B cell (primary cell): ENCODE measurements at places on chromosomes 13 and 19. TPM values are rescaled to one million over a fixed set of nuclear protein-coding genes. Genes with fewer than 3 reads are reported as not detected.

DNA sequence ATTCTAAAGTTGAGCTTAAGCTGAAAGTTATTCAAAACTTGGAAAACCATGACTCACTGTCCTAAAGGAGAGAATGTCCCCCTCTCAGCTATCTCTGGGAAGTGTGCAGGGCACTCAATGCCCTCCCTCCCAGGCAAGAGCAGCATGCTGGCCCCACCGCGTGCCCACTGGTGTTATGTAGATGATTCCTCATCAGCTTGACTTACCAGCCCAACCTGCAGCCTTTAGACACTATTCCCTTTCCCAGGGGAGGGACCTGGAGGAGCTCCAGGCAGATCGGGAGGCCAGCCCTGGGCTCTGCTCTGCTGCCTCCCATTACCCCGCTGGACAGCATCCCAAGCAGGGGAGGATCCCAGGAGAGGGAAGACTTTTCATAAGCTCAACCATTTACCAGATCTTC is 124.6 kb downstream of the FGF14 start:
- H3K36me3 ChIP-seq = no peaks in the 10 kb centered on the region
- no peak overlapping the region for H3K4me3 ChIP-seq
- DNase-seq = no peak

- no peak overlapping the region for H3K27ac ChIP-seq
- H3K4me3 ChIP-seq = no peak overlapping the region
- peaks cover 9% of the 10 kb centered on the region for H3K4me1 ChIP-seq
- H3K36me3 ChIP-seq = peaks cover 5% of the 10 kb centered on the region
- no peak for DNase-seq
- no peaks in the 10 kb centered on the region for H3K27me3 ChIP-seq
Measured at GRCh38 chr13:51771418-51772104, 32.4 kb downstream of the DHRS12 start.

- H3K4me3 ChIP-seq = no peak overlapping the region
- H3K27ac ChIP-seq = no peak overlapping the region
- no peaks in the 10 kb centered on the region for H3K4me1 ChIP-seq
- H3K27me3 ChIP-seq = no peaks in the 10 kb centered on the region
- no peak for DNase-seq
Measured at GRCh38 chr13:112188298-112188610, 121.3 kb downstream of the SOX1 start.

DNA sequence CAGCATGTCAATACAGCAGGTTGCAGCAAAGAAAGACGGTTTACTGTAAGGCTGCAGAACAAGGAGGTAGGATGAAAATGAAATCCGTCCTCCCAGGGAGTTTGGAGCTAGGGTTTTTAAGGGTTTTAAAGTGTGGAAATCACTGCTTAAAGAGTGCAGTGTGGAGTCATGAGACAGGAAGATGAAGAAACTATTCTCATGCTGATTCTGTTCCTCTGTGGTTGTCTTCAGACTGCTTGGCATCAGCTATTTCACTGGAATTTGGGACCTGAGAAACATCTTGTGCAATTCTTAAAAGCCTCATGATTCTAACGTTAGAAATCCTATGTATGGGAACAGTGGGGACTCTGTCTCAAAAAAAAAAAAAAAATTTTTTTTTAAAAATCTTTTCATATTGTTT is 11.4 kb downstream of the ZNF331 start:
- no peak overlapping the region for H3K27ac ChIP-seq
- H3K36me3 ChIP-seq = peaks cover 5% of the 10 kb centered on the region
- peaks cover 7% of the 10 kb centered on the region for H3K4me1 ChIP-seq
- H3K27me3 ChIP-seq = no peaks in the 10 kb centered on the region

- peaks cover 82% of the 10 kb centered on the region for H3K36me3 ChIP-seq
- no peak overlapping the region for H3K4me3 ChIP-seq
- no peaks in the 10 kb centered on the region for H3K27me3 ChIP-seq
- H3K4me1 ChIP-seq = no peaks in the 10 kb centered on the region
- H3K27ac ChIP-seq = no peak overlapping the region
Measured at GRCh38 chr19:17205237-17206140, 9.7 kb upstream of the USE1 start.

DNA sequence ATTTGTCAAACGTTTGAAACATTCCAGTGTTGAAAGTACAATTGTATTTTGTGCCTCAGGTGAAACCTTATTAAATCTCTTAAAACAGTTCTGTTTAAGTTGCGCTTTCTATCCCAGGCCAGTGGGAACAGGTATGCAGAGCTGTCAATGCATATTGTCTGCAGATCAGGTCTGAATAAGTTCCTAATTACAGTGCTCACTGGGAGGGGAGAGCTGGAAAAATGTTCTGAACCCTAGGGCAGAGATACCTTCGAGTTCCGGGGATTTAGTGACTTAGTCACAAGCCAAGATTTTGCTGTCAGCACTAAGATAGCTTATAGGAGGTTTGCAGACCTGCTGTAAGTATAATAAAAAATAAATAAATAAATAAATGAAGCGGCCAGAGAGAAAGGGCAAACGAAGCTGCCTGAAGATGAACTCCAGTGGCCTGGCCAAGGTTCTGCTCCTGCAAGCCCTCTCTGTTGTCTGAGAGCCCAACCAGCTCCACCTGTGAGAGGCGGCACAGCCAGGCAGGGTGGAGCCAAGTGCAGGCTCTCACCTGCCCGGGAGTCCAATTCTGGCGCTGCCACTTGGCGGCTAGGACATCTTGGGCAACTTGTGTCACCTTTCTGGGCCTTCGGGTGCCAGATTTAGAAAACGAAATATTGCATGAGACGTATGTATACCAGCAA is 97.9 kb upstream of the SLC7A1 start:
- H3K4me1 ChIP-seq = no peaks in the 10 kb centered on the region
- no peak overlapping the region for H3K27ac ChIP-seq
- H3K27me3 ChIP-seq = peaks cover 7% of the 10 kb centered on the region
- no peak for DNase-seq
- H3K36me3 ChIP-seq = no peaks in the 10 kb centered on the region
- H3K4me3 ChIP-seq = no peak overlapping the region

GRCh38 chr13:22040810-22041364 is 370.0 kb downstream of the FGF9 start:
- DNase-seq = no peak
- H3K36me3 ChIP-seq = no peaks in the 10 kb centered on the region
- no peaks in the 10 kb centered on the region for H3K4me1 ChIP-seq

GRCh38 chr13:71015021-71015420 is 852.0 kb downstream of the DACH1 start:
- no peaks in the 10 kb centered on the region for H3K27me3 ChIP-seq
- no peaks in the 10 kb centered on the region for H3K36me3 ChIP-seq
- H3K4me1 ChIP-seq = no peaks in the 10 kb centered on the region
- DNase-seq = no peak
- H3K27ac ChIP-seq = no peak overlapping the region

- H3K4me1 ChIP-seq = no peaks in the 10 kb centered on the region
- DNase-seq = no peak
- no peaks in the 10 kb centered on the region for H3K36me3 ChIP-seq
- H3K27me3 ChIP-seq = no peaks in the 10 kb centered on the region
- H3K27ac ChIP-seq = no peak overlapping the region
- no peak overlapping the region for H3K4me3 ChIP-seq
Measured at GRCh38 chr13:23618341-23618740, 48.1 kb downstream of the TNFRSF19 start.

GRCh38 chr19:47284324-47284899 is 9.7 kb downstream of the INAFM1 start:
- no peak overlapping the region for H3K4me3 ChIP-seq
- H3K4me1 ChIP-seq = peaks cover 15% of the 10 kb centered on the region
- peak; percentile 82 for DNase-seq
- H3K27ac ChIP-seq = no peak overlapping the region
- H3K36me3 ChIP-seq = no peaks in the 10 kb centered on the region
- H3K27me3 ChIP-seq = no peaks in the 10 kb centered on the region

DNA sequence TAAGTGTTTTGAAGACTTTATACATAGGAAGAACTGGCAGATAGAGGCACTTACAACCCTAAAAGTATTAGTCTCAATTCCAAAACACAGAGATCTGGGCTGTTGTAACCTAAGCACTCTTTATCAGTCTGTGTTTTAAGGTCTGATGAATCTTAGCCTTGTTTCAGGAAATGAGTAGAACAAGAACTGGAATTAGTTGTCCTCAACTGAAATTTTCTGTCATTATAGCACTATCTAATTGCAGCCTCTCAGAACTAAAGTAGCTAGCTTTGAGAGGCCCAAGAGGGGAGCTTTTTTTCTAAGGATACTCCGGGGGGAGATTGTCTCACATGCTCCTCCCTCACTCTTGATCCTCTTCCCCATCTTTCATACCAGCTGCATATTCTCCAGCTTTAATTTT is 13.1 kb downstream of the HNRNPM start:
- DNase-seq = no peak
- no peaks in the 10 kb centered on the region for H3K27me3 ChIP-seq
- no peak overlapping the region for H3K27ac ChIP-seq
- H3K4me3 ChIP-seq = no peak overlapping the region

DNA sequence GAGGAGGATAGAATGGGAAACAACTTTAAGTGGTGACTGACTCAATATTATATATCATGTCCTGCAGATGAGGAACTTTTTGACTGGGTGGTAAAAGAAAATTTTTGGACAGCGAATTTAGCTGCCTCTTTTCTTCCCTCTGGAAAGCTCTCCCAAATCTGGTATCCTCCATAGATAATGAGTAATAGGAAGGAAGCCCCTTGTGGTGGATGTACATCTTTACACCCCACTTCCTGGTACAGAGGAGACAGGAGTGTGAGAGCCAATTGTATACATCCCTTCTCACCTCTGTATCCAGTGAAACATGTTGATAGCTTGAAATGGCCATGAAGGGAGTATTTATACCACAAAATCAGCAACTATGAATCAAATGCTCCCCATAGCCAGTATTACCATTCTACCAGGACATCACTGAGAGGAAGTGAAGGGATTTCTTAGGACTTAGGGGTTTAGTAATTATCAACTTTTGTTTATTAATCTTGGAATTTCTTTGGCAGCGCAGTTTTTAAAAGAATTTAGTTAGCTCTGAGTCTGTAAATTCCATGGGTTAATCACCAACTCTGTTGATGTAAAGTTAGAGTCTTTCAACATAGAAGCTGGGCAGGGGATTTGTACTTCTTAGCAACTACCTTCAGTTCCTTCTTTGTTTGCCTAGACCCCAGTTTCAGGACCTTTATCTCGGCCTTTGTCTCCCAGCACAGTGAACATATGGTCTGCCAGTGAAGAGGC is 17.0 kb upstream of the TDRD3 start:
- H3K4me1 ChIP-seq = no peaks in the 10 kb centered on the region
- H3K27me3 ChIP-seq = peaks cover 3% of the 10 kb centered on the region
- no peak for DNase-seq
- H3K36me3 ChIP-seq = no peaks in the 10 kb centered on the region
- no peak overlapping the region for H3K4me3 ChIP-seq
- H3K27ac ChIP-seq = no peak overlapping the region

DNA sequence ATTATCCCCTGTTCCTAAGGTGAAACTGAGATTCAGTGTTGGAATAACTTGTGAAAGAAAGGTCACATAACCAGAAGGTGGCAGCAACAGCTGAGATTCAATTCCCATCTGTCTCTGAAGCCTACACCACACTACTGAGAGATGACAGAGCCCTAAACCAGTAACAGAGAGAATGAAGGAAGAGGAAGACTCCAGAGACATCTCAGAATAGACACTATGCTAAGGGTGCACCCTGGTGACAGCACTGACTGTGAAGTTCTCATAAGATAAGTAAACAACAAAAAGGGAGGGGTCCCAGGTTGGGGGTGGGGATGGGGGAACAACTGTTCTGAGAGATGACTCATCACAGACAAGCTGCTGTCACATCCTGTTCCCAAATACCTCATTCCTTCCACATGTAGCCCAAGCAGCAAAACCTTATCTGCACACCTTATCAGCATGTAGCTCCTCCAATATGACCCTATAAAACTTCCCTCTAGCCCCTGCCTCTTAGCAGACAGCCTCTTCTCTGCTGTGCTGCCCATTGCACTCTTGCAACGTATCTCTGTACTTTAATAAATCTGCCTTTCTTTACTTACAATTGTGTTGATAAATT is 46.5 kb downstream of the UTP14C start:
- H3K4me3 ChIP-seq = no peak overlapping the region
- no peak overlapping the region for H3K27ac ChIP-seq
- no peaks in the 10 kb centered on the region for H3K4me1 ChIP-seq
- H3K36me3 ChIP-seq = no peaks in the 10 kb centered on the region

- DNase-seq = no peak
- H3K36me3 ChIP-seq = no peaks in the 10 kb centered on the region
- H3K4me1 ChIP-seq = peaks cover 20% of the 10 kb centered on the region
- H3K27ac ChIP-seq = no peak overlapping the region
- H3K4me3 ChIP-seq = no peak overlapping the region
- H3K27me3 ChIP-seq = no peaks in the 10 kb centered on the region
Measured at GRCh38 chr19:23800271-23800670, 41.6 kb upstream of the ZNF681 start.

ADGRE3 gene
- 0.17 TPM in 1 of 2 replicates, not detected in the other for total RNA-seq

FSTL3 gene
- total RNA-seq = 5.6 and 5.8 TPM in 2 replicates
